CD4-positive, alpha-beta T cell treated with Interleukin-4 for 1 hour (primary cell): ENCODE measurements at places on chromosomes 13 and 19.

GRCh38 chr19:18503971-18504885 lies 17.6 kb downstream of the ELL start:
- DNase-seq = no peak

- DNase-seq = no peak
Observed at GRCh38 chr13:23427881-23428528, 5.5 kb downstream of the SACS start.

GRCh38 chr19:5166262-5166661 lies 174.3 kb downstream of the PTPRS start:
- no peak for DNase-seq

DNA sequence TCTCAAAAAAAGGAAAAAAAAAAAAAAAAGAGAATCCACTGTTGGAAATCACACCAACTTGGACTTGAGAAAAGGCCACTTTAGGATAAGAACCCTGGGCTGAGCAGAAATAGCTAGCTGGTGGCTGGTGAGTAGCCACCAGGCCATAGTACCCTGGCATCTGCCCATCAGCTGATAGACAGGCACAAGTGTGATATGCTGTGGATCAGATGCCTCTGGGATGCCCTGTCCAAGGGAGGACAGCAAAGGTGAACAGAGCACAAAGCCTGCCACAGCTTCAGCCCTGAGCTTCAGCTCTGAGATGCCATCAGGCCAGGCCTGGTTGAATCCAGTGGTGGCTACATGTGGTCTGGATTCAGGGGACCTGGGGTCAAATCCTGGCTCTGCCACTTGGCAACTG lies 8.7 kb downstream of the SIRT2 start:
- DNase-seq = no peak

DNA sequence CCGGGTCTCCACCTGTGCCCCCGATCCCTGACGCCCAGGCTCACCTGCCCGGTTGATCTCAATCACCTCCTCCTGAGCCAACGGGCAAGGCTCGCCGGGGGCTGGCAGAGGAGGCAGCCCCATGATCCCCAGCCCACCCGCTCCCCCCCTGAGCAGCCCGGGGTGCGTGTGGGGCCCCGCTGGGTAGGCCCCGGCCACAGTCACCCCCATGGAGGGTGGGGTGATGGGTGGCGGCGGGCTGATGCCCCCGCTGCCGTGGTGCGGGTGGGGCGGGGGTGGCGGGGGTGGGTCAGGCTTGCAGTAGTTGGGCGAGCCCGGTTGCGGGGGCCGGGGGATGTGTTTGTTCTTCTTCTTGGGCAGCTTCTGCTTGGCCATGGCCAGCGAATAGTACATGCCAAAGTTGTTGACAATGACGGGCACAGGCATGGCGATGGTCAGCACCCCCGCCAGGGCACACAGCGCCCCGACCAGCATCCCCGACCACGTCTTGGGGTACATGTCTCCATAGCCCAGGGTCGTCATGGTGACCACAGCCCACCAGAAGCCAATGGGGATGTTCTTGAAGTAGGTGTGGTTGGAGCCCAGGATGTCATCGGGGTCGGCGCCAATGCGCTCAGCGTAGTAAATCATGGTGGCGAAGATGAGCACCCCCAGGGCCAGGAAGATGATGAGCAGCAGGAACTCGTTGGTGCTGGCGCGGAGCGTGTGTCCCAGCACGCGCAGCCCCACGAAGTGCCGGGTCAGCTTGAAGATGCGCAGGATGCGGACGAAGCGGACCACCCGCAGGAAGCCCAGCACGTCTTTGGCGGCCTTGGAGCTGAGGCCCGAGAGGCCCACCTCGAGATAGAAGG lies 6.0 kb downstream of the KCNC3 start:
- DNase-seq = no peak

DNA sequence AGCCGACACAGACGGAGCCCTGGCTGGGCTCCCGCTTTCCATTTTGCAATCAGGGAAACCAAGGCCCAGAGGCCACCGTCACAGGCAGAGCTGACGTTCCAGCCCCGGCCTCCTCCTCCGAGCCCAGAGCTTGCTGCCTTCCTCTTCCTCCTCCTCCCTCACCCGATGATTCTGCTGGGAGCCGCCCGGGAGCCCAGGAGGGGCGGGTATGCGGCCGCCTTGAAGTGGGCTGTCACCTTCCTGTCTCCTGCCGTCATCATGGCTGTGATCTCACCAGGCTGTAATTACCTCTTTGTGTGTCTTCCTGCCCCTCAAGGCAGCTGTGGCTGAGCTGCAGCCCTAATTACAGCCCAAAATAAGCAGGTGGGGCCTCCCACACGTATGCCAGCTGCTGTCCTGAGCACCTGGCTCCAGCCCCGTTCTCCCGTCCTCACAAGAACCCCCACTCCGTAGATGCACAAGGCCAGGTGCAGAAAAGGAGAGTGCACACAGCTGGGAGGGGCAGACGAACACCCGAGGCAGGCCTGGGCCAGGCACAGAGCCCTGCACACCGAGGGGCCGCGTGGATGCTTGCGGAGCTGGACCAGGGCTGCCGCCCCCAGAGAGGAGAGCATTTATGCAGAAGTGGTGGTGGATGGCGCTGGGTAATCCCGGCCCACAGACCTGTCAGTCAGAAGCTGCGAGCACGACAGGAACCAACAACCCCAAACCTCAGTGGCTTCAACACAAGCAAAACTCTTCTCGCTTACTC lies 4.0 kb downstream of the TPGS1 start:
- peak; percentile 92 for DNase-seq

DNA sequence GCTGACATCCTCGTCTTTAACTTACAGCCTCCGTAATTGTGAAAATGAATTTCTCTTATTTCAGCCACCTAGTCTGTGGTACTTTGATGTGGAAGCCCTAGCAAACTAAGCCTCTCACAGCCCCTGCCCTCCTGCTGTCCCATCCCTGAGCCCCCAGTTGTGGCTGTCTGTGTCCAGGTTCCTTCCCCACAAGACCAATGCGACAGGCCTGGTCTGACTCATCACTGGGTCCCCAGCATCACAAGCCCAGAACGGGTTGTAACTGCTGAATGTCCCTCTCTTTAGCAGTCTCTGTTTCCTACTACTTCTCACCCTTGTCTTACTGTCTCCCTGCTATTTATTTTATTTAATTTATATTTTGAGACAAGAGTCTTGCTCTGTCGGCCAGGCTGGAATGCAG lies 5.7 kb downstream of the POU2F2 start:
- DNase-seq = no peak
